SK-N-SH treated with all-trans-retinoic acid at 6 μM for 48 hours (cell line): ENCODE measurements at places on chromosomes 2 and 18.
A peak's percentile ranks its signal among the peaks of the same experiment; 100 is the strongest.

GRCh38 chr2:122156176-122156890, 400.9 kb downstream of the TSN start:
- ATAC-seq, result no peak

DNA sequence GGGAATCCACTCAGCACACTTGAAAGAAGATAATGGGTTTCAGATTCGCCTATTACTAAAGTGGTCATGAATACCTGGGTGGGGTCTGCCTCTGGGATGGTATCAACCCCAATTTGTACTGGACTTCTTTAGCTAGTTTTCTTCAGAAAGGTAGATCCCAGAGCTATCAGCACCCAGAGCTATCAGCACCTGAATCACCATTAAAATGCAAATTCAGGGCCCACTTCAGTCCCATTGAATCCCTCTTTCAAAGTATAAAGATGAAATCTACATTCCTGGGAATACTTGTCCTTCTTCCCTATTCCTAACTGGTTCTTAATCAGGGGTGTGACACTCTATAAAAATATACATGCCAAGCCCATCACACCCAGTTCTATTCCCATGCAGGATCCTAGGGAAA, 914.3 kb downstream of the DCC start:
- no peak for ATAC-seq

DNA sequence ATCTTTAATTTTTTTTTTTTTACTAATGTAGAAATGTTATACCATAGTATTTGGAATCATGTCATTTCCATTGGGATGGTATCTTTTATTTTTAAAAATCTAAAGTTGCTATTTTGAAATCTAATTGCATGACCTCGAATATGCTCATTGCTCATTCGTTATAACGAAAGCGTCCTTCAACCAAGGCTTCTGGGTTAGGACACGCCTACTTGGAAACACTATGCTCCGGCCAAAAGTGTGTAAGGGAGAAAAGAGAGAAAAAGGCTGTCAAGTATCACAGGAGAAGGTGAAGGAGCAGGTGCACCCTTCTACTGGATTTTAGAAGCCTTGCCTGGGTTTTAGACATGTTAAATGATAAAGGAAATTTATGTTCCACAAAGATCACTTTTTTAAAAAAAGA, 465.9 kb upstream of the ID2 start:
- ATAC-seq, result no peak

- no peak for ATAC-seq
Observed at GRCh38 chr18:58787536-58788149, 77.0 kb upstream of the ZNF532 start.

DNA sequence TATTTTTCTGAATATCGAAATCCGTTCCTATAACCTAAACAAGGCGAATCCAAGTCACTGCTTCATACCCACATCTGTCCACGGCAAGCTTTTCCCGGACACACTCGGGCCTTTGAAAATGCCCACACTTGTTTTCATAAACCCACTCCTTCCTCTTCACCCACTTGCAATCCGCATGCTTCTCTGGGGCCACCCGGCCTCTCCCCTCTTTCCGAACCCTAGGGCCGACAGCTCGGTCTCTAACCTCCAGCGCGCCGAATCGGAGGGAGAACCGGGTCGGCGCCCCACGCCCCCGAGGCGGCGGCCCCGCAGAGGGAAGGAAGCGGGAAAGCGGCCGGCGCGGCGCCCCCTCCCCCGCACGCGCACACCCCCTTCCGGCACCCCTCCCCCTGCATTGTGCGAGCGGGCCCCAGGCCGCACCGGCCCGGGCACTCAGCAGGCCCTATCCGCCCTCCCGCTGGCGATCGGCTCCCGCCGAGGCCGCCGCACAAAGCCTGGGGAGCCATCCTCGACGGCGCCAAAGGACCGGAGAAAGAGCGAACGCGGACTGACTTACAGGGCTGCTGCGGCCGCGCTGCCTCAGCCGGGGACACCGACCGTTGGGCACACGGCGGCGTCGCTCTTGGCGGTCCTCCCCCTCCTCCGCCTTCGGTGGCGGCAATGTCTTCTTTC, 467 bp downstream of the PUM2 start:
- ATAC-seq, result peak; percentile 67

- peak; percentile 70 for ATAC-seq
Observed at GRCh38 chr2:27408601-27409320, 630 bp downstream of the PPM1G start.

DNA sequence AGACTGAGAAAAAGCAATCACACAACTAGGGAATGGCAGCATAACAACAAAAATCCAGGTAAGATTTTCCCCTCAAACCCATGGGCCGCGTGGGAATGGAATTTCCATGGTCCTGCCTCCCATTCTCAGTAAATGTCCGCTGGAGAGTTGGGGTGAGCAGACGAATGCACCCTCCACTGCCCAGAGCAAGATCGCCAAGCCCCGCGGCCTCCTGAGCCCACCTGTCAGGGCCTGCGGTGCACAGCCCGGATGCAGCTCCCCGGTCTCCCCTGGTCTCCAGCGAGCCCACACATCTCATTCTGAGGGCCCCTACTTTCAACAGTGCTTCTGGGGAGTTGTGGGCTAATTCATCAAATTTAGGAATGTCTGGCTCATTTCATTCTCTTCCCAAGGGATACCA, 327.4 kb upstream of the HS6ST1 start:
- ATAC-seq, result no peak

GRCh38 chr18:54327818-54328217, 29.8 kb downstream of the STARD6 start:
- ATAC-seq, result no peak

GRCh38 chr2:120707816-120708215, 27.9 kb upstream of the GLI2 start:
- ATAC-seq, result no peak

DNA sequence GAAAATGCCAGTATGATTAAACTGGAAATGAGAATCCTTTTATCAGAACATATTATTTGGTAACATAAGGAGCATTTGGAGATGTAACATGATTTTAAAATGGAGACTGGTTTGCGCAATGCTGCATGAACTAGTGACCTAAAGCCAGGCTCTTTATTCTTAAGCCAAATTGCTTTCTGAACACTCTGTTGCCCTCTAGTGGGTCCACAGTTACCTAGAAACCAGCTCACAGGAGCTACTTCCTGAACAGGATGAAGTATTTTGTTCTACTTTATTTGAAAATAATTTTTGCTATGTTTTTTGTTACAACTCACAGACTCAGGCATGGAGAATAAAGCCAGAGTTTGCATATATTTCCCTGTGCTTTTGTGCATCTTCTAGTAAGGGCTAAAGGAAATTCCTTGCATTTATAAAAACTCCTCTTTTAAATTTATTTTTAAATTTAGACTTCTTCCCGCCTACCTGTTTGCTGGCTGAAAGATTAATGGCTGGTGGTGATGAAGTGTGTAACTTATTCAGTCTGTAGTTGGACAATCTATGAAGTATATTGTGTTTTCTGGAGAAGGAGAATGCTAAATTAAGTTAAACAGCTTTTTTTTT, 146.7 kb downstream of the PARD3B start:
- ATAC-seq, result peak; percentile 95

GRCh38 chr2:32291746-32292145, 14.0 kb downstream of the YIPF4 start:
- ATAC-seq, result no peak

DNA sequence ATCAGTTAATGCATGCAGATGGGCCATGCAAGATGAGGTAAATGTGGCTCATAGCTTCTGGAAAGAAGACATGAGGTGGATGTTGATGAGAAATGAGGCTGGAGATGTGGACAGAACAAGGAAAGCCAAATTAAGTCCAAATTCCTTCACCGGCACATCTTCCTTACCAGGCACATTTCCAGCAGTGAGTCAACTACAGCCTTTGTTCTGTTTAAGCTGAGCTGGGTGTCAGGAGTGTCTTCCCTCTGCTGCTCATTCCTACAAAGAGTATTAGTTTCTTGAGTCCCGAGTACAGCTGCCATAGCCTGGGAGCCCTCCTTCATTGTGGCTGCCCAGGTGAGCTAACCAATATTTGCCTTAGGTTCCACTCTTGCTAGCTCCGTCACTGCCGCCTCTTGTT, 945.0 kb downstream of the SLC4A3 start:
- ATAC-seq, result no peak

DNA sequence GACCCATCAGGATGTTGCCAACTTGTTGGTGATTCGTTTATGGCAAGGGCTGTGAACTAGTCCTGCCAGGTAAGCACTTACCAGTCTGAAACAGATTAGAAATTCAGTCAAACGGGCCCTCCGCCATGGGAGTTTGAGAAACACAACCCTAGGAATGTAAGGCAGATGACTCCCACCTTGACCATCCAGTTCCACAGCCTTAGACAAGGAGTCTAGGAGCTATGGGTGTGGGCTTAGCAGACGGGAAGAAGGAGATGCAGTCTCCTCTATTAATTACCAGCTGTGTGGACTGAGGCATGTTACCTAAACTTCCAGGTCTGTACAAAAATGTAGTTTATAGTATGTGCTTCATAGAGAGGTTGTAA, 319.4 kb upstream of the NCKAP5 start:
- ATAC-seq, result no peak

GRCh38 chr2:205689820-205690219, 7.5 kb downstream of the NRP2 start:
- ATAC-seq, result no peak

- ATAC-seq, result no peak
Observed at GRCh38 chr2:239780236-239780994, 244.7 kb downstream of the NDUFA10 start.

- ATAC-seq, result no peak
Observed at GRCh38 chr18:73136134-73136533, 268.3 kb upstream of the NETO1 start.

DNA sequence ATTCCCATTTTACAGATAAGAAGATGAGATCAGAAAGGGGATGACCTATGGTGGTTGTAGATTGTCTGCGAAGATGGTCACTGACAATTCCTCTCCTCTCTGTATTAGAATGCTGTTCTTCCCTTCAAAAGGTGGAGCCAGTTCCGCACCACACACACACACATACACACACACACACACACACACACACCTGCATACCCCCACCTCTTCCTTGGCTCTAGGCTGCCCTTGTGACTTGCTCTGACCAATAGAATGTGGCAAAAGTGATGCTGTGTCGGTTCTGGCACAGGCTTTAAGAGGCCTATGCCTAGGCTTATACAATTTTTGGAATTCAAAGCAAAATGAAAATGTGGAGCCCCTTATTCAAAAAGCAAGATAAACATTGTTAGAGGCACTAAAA, 88.0 kb downstream of the ZFP36L2 start:
- ATAC-seq, result no peak

GRCh38 chr18:49359732-49360444, 100.6 kb downstream of the DYM start:
- peak; percentile 87 for ATAC-seq

GRCh38 chr2:116132833-116133232, 1681.7 kb upstream of the DDX18 start:
- no peak for ATAC-seq

DNA sequence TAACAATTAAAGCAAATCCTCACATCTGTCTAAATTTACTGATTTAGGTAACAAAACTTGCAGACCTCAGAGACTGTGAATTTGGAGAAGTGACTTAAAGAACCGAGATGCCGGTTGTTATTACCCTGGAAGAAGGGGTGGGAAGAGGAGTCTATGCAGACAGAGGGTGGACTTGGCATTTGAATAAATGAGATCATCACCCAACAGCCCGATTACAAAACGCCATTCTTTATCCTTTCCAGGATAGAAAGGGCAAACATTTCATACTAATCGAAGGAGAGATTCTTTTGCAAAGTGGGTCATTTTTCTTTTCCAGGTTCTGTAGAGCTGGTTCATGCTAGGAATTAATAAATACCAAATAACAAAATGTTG, 73.1 kb upstream of the TPO start:
- no peak for ATAC-seq

DNA sequence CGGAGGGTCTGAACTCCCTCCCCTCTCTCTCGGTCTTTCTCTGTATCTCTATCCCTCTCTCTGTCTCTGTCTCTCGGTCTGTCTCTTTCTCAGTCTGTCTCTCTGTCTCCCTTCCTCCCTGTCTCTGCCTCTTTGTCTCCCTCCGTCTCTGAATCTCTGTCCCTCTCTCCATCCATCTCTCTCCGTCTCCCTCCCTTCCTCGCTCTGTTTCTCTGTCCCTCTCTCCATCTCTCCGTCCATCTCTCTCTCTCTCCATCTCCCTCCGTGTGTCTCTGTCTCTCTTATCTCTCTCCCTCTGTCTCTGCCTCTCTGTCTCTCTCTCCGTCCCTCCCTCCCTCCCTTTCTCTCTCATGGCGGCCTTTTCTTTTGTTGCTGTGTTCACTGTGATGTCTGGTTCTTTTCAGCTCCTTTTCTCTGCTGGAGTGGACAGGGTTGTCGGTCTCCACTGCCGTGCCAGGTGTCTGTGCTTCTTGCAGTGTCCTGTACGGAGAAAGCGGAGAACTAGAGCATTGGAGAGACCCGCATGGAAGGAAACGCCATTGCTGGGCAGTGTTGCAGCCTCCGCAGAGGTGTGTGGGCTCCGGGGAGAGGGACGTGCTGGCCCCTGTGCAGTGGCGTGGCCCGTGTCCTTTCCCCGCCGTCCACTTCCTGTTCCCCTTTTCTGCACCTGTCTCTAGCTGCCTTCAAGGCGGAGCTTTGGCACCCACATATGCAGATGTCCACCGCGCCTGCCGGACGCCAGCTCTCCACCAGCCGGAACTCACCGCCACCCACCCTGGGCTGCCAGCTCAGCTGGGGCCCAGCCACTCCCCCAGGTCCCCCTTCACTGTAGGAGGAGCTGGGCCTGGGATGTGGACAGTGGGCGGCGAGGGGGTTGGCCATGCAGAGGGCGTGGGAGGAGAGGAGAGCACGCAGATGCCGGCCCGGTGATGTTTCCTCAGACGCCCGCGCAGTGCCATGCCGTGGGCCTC, 113.1 kb downstream of the NFATC1 start:
- ATAC-seq, result no peak

GRCh38 chr2:65430603-65431420, 1.6 kb downstream of the SPRED2 start:
- ATAC-seq, result peak; percentile 34

- ATAC-seq, result no peak
Observed at GRCh38 chr2:149645391-149645790, 57.8 kb upstream of the MMADHC start.

DNA sequence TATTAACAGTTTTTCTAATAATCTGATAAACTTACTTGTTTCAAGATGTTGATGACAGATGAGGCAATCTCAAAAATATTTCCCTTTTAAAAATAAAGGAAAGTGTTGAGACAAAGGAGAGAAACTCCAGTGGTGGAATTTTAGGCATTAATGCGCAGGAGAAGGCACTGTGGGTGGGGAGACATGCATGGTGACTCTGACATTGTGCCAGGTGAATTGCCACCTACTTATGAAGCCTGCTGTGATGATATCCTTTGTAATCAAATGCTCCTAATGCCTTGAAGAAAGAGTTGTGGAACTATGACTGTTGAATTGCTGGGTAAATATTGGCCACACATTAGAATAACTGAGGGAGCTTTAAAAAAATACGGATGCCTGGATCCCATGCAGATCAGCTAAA, 101.4 kb downstream of the PLA2R1 start:
- ATAC-seq, result peak; percentile 35; the same call in 2 of the 3 replicates

DNA sequence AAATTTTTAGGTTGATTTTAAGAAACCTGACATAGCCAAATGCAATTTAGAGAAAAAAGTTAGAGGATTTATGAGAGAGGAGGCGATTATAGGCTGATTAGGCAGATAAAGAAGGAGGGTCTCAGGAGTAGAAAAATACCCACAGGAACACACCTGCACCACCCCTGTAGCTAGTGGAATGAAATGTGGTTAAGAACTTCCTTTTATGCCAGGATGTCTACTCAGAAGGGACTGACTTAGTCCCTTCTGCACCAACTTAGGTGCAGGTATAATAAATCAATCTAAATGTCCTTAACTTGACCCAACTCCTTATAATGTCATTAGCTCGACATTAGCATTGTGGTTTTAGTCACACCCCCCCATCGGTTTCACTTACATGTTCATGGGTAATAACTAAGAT, 1274.5 kb upstream of the TMEFF2 start:
- ATAC-seq, result no peak

- ATAC-seq, result no peak
Observed at GRCh38 chr18:23142251-23142929, 7.1 kb downstream of the CABLES1 start.
